ENCODE measurements at places on chromosomes 2 and 18.

- DNase-seq: peak; percentile 28
Measured at GRCh38 chr2:33033606-33034081, 86.9 kb downstream of the LTBP1 start.

GRCh38 chr2:70705160-70705850, 62.7 kb downstream of the ADD2 start:
- DNase-seq: no peak

GRCh38 chr2:112623913-112624777, 21.6 kb upstream of the SLC20A1 start:
- peak; percentile 75 for DNase-seq

- no peak for DNase-seq
Measured at GRCh38 chr2:176445956-176446355, 176.7 kb downstream of the MTX2 start.

- DNase-seq: no peak
Measured at GRCh38 chr2:222360146-222360545, 61.3 kb upstream of the PAX3 start.

DNA sequence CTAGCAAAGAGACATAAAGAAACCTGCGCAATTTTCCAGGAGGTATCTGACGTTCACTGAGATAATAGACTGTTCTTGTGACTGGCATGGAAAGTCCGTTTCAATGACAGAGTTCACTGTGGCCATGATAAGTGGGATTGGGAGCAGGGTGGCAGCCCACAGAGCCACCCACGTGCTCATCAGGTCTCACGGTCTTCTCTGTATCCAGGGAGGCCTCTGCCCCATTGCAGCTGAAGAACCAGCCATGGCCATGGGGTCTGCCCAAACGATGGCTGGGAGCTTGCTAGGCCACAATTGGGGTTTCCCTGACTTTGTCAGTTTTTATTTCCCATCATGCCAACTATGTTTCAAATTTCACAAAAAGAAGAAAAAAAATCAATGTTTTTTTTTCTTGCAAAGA, 57.2 kb downstream of the PDCL3 start:
- DNase-seq: no peak

DNA sequence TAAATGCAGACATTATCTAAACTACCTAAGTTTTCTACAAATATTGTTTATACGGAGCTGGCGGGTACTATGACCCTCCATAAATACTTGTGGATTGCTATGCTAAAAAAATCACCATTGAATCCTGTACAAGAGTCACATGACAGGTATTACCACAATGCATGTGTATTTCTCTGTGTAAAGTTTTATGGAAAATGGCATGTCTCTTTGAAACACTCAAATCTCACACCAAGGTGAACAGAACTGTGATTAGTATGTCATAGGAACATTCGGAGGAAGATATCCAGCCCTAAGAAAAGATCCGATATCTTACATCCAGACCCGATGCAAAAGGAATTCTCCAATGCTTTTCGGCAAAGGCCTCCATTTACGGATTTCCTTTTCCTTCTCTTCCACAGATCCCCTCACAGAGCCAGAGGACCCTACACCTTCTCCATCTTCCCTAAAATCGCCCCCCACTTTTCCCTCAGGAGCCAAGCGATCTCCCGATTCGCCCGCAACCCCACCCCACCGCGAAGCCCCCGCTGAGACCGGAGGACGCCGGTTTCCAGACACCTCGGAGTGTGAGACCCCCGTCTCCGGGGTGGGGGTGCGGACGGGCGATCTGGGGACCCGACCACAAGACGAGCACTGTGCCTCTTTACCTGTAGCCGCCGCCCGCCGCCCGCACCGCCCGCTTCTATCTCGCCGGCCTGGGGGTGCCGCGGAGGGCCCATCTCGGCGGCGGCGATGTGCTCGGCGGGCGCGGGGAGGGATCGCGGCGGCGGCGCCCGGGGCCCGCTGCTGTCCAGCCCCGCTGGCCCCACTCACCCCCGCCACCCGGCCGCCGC, 1.2 kb downstream of the SAP130 start:
- DNase-seq: no peak
